ENCODE measurements at places on chromosomes 6 and 20.

DNA sequence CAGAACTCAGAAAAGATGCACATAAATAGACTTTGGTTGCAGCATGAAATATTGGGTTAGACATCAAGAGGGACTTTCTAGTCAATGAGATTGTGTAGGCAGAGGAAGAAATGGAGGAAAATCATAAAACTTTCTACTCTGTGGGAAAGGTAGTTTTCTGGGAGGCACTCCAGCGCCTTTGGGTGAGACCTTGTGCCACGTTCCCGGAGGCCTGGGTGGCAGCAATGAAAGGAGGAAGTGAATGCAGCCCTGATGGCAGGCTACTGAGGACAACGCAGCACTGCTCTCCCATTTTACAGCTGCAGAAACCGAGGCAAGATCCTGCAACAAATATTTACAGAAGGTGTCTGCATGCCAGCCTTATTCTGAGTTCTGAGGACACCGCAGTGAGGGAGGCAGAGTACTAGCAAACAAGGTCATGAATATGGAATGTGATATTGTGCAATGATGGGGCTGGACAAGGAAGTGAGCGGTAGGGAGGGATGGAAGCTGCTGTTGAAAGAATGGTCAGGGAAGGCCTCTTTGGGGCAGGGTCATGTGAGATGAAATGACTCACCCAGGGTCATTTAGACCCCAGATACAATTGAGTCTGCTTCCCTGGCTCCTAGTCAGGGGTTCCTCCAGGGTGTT is 159.1 kb downstream of the TFAP2C start:
- DNase-seq: no peak

DNA sequence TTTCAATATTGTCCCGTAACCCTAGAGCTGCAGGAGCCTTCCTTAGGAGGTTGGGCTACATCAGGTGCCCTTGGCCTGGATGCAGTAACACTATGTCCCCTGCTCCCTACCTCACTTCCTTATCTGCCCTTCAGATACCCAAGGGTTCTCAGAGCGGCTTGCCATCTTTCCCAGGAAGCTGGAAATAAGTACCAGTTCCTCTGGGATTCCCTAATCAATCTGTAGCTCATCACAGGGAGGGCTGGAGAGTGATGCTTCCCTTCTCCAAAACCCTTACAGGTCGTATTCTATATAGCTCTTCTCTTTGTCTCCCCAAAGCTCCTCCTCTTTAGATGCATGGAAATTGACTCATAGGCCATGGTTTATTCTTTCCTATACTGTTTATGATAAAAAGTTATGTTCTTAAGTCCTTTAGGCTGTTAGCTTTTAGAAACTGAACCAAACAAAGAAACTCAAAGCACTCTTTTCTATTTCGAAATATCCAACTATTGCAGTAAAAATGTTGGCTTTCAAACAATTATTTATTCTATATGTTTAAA is 4.2 kb downstream of the MYCT1 start:
- no peak for DNase-seq

DNA sequence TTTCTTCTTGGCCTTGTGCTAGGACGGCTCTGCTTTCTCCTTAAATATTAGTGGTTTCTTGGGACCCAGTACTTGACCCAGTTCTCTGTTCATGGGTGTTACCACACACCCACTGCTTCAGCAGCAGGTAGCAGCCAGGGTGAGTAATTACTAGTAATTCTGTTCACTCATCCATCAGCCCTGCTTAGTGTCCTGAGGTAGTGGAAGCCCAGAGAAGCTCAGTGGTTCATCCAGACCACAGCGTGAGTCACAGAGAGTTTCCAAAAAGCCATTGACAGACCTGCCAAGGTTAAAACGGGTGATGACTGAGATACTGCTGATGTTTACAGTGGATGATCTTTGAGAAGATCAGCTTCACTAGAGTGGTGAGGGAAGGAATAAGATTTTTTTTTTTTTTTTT is 51.7 kb upstream of the HINT3 start:
- DNase-seq: peak; percentile 81

DNA sequence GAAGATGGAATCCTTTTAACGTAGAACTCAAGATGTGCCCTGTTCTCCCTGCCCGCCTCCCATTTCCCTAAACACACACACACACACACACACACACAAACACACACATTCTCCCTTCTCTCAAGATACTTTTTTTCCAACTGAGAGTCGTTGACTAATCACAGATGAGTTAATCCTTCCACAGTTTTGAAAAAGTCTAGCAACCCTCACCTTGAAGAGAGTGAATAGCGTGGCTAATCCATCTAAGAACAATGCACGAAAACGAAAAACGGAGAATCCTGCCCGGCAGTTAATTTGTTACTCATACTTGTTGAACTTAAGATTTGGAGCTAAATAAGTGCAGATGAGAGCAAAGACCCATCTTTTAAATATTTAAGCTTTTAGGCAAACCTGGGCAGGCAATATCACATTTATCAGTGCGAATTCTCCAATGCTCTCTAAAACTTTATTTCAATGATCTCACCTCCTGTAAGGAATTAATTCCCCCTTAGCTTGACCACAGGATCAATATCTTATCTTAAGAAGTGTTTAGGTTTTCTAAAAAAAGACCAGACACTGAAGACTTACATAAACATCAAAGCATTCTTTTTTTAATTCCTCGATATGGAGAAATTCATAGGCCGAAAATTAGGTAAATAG is 1.1 kb downstream of the AGPAT4 start:
- no peak for DNase-seq

- no peak for DNase-seq
These were observed 192.0 kb upstream of the RALGAPA2 start for GRCh38 chr20:20904501-20904831.

- no peak for DNase-seq
These were observed 113.2 kb downstream of the CEBPB start for GRCh38 chr20:50303573-50304500.

- no peak for DNase-seq
These were observed 136.8 kb downstream of the OLIG3 start for GRCh38 chr6:137357263-137357947.

Data from GM12865 (cell line).